Stimulated activated CD8-positive, alpha-beta memory T cell treated with anti-CD3 and anti-CD28 coated beads, Interleukin-7, amount 100 ng/mL, for 4 hours (primary cell): ENCODE measurements at places on chromosomes 3 and 15.

GRCh38 chr3:169091196-169091823, 572.2 kb downstream of the MECOM start:
- DNase-seq, result no peak

- no peak for DNase-seq
Measured at GRCh38 chr3:45066109-45066801, 40.2 kb downstream of the CLEC3B start.

GRCh38 chr3:67580430-67581000, 73.9 kb downstream of the SUCLG2 start:
- DNase-seq, result no peak

GRCh38 chr3:196063049-196063448, 18.8 kb downstream of the TFRC start:
- DNase-seq, result no peak

- no peak for DNase-seq
Measured at GRCh38 chr3:188546835-188547670, 393.1 kb downstream of the LPP start.

- DNase-seq, result no peak
Measured at GRCh38 chr15:56469483-56469882, 4.5 kb upstream of the MNS1 start.

DNA sequence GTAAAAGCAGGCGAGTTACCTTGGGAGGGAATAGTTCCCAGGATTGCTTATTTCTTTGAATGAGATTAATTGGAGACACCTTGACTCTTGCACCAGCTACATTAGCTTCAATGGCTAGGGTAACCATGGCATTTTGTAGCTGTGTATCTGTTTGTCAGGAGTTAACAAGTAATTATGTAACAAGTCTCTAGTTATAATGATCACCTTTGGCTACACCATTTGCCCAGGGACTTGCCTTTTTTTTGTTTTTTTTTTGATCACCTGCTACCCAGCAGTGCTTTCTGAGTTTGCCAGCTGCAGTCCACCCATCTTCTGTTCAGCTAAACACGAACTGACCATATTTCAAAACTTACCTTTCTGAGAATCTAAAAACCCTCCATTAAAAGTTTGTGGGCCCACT, 2.2 kb downstream of the MED12L start:
- DNase-seq, result no peak

- no peak for DNase-seq
Measured at GRCh38 chr3:61634678-61635077, 73.3 kb downstream of the PTPRG start.

DNA sequence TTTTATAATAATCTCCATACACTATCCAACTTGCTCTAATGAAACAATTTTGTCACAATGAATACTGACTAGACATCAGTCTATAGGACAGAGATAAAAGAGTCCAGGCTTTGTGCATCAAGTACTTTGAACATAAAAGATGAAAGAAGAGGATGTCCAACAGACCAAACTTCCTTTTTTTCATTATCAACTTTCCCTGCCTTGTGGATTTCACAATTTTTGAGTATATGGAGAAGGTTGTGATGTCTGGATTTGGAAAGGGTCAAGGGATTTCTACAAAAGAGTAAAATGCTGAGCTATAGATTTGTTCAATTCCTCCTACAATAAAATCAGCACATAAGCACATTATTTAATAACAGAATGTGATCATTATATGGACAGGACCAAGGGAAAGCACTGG, 25.7 kb downstream of the CD47 start:
- no peak for DNase-seq

- no peak for DNase-seq
Measured at GRCh38 chr3:167091226-167091625, 288.9 kb downstream of the ZBBX start.

DNA sequence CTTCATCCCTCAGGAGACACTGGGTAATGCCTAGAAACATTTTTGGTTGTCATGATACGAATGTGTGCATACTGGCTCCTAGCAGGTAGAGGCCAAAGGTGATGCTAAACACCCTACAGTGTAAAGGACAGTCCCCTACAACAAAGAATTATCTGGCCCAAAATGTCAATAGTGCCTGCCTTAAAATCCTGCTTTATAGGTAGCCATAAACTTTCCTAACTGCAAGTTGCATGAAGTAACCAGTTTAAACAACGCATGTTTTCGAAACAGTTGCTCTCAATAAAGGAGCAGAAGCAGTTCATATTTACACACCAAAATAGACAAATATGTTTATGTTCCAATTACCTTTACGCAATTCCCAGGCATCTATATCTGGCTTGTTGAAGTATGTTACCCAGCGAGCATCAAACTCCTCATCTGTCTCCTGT, 9.1 kb downstream of the COX5A start:
- no peak for DNase-seq

DNA sequence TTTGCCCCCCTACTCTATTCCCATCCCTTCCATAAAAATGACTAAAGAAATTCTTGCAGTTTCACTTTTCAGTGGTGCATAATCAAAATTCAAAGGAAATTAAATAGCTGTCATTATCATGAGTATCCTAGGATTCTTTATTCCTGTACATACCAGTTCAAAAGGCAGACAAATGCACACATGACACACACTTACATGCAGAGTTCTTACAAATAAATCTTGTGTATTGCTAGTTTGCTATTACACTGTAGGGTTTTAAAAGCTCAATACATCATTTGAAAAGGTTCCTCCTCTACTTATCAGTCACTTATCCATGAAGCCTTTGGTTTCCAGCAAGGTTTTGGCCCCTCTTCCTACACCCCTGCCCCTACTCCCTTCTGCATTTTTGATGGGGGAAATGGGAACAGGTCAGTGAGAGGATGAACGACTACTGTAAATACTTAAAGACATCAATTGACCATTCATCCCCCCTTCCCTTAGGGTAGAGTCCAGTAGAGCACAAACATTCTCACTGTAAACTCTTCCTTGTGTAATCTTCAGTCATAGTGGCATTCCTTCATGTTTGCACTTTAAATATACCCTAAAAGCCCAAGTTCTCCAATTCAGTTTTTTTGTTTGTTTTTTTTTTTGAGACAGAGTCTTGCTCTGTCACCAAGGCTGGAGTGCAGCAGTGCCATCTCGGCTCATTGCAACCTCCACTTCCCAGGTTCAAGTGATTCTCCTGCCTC, 92.6 kb downstream of the SUCLG2 start:
- DNase-seq, result no peak

- DNase-seq, result no peak
Measured at GRCh38 chr15:70487387-70487740, 276.0 kb downstream of the UACA start.

DNA sequence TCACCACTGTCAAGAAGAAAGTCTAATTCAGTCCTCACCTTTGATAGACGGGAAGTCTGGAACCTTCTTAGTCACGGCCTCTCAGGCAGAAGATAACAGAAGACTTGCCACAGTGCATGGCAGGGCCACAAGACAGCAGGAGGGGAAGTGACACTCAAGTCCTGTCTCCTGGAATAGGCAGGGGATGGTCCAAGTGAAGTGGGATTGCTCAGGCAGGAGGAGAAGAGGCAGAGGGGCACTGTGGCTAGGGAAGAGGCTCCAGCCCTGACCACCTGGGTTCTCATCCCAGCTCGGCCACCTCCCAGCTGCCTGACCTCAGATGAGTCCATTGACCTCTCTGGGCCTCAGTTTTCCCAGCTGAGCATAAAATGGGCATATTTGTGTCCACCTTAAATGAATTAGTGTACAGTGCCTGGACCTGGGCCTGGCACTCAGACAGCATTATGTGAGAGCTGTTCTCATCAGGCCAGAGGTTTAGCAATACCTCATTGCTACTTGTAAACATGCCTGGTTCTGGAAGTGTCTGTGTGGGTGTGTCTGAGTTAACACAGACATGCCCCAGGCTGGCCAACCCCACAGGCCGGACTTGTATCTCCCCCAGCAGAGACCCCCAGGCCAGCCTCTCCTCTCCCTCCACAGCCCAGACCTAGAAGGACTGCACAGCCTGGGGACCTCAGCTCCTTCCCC, 11.5 kb upstream of the PCSK6 start:
- DNase-seq, result no peak

GRCh38 chr15:29969562-29970401, 113.0 kb upstream of the GOLGA8J start:
- DNase-seq, result no peak

DNA sequence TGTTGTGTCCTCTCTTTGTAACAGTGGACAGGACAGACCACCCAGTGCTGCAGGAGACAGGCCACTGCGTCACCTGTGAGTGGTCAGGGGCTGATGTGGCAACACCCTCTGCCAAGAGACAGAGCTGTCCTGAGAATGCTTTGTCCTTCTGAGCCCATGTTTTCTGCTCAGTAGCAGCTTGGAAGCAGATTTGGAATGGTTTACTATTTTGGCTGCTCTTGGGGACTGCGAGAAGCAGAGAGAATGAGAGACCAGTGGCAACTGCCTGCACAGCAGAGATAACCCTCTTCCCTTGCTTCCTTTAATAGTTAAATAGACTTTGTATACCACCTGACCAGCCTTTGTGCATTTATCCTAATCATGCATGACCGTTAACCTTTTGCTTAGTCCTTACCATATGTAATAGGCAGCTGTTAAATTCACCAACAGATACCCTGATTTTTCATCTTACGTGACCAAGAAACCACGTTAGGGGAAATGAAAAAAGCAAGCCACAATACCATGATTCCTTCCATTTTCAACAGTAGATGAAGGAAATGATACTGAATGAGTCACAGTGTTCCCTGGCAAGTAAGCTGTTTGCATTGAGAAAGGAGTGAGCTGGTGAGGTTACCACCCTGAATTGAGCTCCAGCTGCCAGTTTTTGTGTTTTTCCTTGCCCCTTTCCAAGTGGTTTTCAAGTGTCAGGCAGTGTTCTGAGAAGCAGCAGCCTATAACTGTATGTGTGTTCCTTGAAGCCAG, 35.5 kb downstream of the B3GALNT1 start:
- DNase-seq, result no peak
